Left lobe of liver (tissue), 2 donors: ENCODE measurements at places on chromosomes 7 and 10.

GRCh38 chr7:43674559-43675436, 54.5 kb downstream of the COA1 start:
- DNase-seq: no peak

DNA sequence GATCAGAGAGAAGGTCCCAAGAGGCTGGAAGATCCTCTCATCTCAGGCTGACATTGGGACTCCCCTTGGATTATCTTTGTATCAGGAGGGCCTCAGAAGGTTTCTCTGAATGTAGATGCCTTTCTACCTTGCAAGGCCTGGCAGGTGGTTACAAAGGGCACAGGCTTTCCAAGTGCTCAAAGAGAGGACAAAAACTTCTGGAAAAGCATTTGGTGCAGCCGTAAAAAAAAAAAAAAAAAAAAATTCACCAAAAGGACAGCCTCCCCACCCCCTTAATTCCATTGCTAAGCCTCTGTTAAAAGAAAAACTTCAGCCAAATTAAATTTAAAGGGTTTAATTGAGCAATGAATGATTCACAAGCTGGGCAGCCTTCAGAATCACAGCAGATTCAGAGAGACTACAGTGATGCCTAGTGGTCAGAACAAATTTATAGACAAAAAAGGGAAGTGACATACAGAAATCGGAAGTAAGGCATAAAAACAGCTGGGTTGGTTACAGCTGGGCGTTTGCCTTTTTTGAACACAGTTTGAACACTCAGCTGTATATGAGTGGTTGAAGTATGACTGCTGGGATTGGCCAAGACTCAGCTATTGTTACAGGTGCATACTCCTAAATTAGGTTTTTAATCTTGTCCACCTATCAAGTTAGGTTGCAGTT, 42.5 kb upstream of the LRGUK start:
- DNase-seq: no peak

- DNase-seq: no peak
Observed at GRCh38 chr7:20647908-20648776, 32.7 kb downstream of the ABCB5 start.

GRCh38 chr7:30276203-30276900, 8.0 kb upstream of the ZNRF2 start:
- peak; percentile 56 for DNase-seq

DNA sequence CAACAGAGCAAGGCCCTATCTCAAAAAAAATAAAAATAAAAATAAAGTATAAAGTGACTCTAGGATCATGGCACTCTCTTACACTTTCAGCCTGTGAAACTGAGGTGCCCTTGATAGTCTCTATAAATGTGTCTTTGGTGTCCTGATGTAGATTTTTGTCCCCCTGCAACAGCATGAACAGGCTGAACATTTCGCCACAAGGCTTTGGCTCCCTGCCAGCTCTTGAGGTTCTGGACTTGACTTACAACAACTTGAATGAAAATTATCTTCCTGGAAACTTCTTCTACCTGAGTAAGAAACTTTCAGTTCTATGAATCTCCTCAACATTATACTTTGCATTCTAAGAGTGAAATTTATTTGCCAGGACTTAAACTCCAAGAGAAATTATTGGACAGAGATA, 48.1 kb upstream of the BMS1 start:
- DNase-seq: no peak

DNA sequence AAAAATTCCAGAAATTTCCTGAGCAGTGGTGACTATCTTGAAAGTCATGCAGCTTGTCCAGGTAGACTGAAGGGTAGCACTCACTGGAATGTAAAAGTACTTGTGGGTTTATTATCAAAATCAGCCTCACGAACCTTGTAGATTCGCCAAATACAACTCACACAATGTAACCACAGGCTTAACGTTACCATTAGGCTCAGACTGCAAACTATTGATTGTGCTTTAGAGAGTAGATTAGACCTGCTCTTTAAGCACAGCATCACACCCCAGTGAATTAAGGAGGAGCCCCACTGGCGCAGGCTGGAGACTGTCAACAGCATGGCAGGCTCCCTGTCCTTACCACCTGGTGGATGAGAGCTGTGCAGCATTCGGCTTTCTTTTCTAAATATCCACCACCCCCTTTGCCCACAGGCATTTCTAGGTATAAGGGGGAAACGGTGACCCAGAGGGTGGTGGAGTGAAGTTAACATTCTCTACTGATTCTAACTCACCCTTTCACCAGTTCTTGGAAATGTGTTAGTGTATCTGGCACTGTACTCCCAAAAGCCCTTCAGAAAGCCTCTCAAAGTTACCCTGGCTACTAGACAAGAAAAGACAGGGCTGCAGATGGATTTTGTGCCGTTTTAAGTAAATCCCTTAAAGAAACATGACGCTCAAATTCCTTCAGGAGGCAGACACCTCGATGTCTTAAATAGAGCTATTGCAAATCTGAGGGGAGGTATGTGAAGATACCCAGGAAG, 56.6 kb downstream of the GSDME start:
- no peak for DNase-seq

DNA sequence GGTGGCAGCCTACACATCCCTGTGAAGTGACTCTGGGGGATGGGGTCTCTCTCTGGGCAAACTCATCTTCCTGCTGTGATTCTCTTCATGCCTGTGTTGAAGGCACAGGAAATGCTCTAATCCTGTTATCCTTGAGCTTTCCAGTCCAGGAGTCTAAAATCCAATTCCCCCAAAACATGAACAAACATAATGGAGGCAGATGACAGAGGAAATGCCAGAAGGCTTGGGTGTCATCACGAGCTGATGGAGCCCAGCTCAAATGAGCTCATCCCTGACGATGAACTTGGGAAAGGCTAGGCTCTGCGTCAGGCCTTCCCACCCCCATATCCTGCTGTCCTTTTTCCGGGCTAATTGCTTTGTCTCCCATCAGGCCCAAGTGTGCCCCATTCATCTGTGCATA, 165.9 kb upstream of the PODXL start:
- no peak for DNase-seq

DNA sequence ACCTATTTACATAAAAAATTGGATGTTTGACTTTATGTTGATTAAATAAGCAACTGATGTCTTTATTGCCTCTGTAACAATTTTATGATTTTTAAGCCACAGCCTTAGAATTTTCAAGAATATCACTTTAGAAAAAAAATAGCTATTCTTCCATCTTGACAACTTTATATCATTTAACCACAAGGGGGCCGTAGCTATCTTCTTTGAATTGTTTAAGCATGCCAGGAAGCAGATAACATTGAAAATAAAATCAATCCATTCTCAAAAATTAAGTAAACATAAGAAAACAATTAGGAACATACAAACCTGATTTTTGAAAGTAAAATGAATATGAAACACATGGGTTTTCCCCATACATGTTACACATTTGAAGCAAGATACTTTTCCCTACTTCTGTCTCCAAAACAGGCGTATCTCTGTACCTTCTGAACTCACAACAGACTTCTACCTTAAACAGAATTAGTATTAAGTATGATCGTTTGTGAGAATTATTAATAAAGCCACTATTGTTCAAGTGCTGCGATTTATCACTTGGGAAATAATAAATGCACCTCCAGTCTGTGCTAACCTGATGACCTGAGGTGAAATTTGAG, 209.0 kb downstream of the CACNA2D1 start:
- no peak for DNase-seq

- DNase-seq: no peak
Observed at GRCh38 chr7:51274001-51274400, 42.6 kb downstream of the COBL start.

DNA sequence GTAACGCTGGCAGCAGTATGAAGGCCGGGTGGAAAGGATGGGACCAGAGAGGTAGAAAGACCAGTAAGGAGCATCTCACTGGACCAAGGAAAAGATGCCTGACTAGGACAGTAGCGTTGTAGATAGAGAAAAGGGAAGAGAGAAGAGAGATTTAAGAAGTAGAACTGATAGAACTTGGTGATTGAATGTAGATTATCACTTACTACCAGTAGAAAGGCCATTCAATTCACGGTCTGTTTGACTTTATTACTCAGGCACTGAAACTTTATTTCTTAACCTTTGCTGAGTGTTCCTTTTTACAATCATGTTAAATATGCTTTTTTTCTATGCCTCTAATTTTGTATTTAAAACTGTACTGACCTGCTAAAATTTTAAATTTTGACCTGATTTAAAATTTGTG, 12.2 kb downstream of the MCU start:
- DNase-seq: no peak

DNA sequence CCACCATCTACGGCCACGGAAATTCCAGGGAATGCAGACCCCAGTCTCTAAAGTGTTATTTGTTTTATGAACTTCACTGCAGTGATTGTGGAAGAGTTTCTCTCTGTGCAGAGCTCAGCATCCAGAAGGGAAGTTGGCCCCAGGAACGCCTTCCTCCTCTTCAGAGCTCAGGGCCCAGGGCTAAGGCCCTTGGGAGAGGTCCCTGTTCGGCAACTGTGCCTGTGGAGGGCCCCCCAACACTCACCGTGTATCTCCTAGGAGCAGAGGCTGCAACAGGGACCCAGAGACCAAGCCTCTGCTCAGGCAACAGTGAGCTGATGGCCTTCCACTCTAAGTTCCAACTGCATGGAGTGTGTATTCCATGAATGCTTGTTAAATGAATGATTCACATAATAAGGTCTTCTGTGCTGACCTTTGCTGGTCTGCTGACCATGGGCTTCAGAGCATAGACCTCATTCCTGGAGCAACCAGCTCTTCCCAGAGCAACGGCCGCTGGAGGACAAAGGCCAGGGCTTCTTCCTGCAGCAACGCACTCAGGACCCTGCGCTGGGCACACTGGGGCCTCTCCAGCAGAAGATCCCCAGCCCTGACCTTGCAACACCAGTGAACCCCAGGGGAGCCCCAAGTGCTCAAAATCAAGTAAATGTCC, 7.7 kb downstream of the DIP2C start:
- DNase-seq: no peak

DNA sequence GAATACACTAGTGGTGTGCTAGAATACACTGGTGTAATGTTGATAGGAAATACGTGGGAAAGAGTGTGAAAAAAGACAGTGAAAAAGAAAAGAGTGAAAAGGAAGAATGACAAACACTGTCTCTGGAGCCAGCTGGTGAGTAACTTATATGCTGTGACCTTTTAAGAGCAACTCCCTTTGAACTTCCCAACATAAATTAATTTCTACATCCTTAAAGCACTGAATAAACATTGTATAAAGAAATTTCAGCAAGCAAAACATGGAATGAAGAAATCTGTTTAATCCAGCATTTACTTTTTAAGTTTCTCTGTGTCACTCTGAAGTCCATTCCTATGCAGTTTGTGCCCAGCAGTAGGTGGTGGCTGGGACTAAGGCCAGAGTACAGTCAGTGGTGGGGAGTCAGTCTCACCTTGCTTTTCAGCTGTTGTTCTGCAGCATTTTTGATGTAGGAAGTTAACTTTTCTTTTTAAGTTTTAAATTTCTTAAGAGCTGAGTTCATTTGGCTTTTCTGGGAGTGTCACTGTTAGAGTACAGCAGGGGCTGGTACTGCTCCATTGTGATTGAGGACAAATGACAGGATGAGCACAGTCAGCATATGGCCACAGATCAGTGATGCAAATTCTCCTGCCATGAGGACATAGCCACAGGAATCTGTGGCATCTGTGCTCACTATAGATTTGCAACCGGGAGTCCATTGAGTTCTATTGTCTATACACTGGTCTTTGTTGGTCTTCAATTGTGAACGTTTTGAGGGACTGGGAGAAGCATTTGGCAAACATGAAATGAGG, 321.8 kb downstream of the ZNF248 start:
- no peak for DNase-seq

DNA sequence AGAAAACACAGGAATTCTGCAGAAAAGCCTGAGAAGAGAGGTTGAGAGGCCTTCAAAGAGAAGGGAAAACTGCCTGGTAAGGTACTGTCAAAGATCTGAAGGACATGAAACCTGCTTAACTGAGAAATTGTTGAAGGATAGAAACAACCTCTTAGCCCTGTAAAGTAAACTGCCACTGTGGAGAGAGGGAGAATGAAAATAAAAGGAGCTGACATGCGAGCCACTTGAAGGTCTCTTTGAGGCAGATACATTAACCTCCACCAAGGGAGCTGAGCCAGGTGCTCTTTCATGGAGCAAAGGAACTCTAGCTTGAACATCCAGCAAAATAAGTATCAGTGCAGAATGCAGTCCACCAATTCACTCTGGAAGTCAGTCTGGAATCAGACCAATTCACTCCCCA, 108.8 kb upstream of the FEZF1 start:
- no peak for DNase-seq

- no peak for DNase-seq
Observed at GRCh38 chr10:6269953-6270867, 67.5 kb downstream of the PFKFB3 start.

DNA sequence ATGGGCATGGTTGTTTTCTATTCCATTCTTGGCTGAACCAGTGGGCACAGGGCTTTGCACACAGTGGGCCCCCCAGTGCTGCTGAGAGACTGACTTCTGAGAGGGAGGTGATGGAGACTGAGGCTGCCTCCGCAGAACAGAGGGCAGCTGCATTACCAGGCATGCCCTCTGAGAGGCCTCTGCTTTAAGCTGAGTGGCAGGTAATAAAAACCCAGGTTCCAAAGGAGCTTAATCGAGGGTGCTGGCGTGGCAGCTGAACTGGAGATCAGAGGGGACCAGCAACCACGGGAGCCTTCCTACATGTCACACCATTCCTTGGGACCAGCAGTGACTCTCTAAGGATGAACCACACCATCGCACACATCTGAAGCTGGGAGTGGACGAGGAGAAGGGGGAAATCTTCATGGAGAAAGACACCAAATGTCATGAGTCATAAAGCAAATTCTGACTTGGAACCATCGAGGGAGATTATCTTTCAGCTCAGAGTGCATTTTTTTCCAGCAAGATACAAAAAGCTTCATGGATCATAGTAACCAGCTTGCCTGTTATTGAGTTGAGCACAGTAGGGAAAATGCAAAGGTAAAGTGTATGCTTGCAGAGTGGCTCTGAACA, 24.6 kb downstream of the HIPK2 start:
- DNase-seq: no peak

DNA sequence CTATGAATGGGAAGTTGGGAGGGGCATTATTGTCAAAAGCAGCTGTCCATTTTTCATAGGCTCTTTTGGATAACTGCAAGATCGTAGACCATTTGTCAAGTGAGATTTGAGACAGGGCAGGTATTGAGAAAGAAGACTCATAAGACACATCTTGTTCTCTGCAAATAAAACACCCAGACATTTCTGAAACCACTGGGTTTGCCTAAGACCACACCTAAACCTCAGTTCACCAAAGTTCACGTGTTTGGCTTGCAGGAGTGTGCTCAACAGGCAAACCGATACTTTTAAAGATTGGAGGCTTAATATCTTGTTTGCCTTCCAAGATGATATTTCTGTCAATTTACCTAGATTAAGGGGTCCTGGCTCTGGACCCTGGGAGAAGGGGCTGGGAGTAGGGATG, 628.4 kb downstream of the CALN1 start:
- no peak for DNase-seq
